ENCODE measurements at places on chromosomes 5 and 9.

- no peak for DNase-seq
Observed at GRCh38 chr9:11757408-11757807, 935.8 kb upstream of the TYRP1 start.

DNA sequence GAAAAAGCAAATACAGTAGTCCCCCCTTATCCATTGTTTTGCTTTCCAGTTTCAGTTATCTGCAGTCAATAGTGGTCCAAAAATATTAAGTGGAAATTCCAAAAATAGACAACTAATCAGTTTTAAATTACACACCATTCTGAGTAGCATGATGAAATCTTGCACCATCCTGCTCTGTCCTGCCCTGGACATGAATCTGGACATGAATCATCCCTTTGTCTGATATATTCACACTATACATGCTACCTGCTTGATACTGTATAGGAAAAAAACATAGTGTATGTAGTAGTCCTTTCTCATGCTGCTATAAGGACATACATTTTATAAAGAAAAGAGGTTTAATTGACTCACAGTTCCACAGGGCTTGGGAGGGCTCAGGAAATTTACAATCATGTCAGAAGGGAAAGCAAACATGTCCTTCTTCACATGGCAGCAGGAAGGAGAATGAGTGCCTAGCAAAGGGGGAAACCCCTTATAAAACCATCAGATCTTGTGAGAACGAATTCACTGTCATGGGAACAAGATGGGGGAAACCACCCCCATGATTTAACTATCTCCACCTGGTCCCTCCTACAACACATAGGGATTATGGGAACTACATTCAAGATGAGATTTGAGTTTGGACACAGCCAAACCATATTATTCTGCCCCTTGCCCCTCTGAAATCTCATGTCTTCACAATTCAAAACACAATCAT is 153.9 kb downstream of the ARRDC3 start:
- no peak for DNase-seq

GRCh38 chr5:93062548-93062947 is 518.5 kb downstream of the NR2F1-AS1 start:
- DNase-seq = no peak

DNA sequence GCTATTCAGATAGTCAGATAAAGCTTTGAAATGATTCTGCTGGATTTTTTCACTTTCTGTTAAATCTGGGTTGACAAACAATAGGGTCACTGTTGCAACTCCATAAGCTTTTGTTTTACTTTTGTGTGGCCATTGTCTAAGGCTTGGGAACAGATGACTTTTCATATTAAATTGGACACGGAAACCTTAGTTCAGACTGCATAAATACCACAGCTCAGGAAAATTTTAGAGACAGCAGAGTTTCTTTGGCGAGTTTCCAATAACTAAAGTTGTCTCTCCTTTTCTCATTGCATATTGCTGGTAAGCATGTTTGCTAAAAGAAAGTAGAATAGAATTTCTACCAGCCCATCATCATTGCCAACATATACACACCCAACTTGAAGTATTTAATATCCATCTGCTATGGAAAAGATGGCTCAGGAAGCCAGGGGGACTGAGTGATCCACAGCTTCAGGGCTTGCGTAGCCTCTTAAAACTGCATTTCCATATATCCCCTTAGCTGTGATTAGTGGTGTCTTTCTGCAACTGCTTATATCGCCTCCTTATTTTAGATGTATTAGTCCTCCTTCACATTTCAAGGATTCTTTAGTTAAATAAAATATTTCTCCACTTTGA is 168.2 kb downstream of the ARHGAP26 start:
- DNase-seq = no peak

GRCh38 chr5:31366941-31367340 is 165.0 kb downstream of the DROSHA start:
- DNase-seq = no peak

GRCh38 chr5:173205916-173206315 is 29.1 kb downstream of the NKX2-5 start:
- DNase-seq = no peak

- no peak for DNase-seq
Observed at GRCh38 chr9:109167716-109168115, 667 bp upstream of the FRRS1L start.

GRCh38 chr9:751137-752051 is 90.1 kb upstream of the DMRT1 start:
- no peak for DNase-seq

GRCh38 chr5:17190242-17190778 is 27.1 kb upstream of the BASP1 start:
- DNase-seq = peak; percentile 46

GRCh38 chr5:79806741-79807140 is 117.1 kb downstream of the CMYA5 start:
- no peak for DNase-seq

DNA sequence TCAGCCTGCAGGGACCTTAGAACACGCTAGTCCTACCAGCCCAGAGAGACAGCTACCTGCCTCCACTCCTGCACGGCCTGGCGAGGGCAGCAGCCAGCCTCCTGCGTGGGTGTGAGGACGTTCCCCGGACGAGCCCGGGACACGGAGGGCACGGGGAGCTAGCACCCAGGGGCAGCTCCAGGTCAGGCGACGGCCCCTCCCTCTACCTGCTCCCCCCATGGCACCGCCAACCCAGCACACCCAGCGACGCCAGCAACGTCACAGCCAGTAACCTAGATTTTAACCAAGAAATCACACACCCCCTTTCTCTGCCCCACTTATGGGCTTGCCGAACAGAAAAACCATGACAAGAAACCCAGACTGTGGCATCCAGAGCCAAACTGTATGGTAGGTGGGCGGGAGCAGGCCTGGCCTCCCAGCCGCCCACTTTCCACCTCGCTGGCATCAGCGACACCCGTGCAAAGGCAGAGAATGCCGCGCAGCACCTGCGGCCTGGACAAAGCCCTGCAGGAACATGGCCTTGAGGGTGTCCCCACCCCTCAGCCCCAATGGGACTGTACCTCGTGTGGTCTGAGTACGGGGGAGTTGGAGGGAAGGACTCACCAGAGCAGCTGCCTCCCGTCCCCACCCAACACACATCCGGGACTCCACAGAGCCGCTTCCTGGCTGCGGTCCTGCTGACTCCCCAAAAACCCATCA is 47.9 kb downstream of the NACC2 start:
- DNase-seq = no peak

DNA sequence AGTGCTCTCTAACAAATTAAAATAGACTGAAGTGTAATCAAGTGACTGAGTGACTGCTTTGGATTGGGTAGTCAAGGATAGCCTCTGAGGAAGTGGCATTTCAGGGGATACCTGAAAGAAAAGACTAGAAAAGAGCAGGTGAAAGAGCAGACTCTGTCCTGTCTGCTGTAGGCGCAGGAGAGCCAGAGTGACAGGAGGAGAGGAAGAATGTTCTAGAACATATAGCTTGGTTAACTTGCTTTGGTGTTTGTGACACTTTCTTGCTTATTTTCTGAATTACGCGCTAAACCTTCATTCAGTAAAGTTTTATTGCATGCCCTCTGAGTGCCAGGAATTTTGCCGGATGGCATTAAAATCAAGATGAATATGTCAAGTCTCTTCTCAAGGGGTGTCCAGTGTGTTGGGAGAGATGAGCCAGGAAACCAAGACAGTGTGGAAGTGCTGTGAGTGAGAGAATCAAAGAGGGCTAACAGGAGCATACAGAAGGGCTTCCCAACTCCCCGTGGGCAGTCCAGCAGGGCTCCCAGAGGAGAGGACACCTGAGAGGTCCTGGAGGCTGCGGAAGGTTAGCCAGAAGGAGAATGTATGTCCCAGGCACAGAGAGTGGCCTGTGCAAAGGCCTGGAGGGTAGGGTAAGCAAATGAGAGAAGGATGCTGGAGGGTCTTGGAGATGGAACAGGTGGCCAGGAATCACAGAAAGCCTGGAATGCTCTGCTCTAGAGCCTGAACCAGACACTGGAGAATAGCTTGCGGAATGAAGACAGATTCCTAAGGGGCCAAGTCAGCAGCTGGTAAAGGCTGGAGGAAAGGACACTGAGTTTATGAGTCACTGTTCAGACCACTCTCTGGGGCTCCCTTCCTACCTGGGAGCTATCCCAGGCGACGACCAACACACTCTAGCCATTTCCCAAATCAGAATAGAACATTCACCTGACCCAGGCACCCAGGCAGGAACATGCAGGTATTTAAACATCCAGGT is 59.3 kb downstream of the SLC22A5 start:
- DNase-seq = no peak

- DNase-seq = no peak
Observed at GRCh38 chr9:123686131-123686828, 243.6 kb downstream of the DENND1A start.

DNA sequence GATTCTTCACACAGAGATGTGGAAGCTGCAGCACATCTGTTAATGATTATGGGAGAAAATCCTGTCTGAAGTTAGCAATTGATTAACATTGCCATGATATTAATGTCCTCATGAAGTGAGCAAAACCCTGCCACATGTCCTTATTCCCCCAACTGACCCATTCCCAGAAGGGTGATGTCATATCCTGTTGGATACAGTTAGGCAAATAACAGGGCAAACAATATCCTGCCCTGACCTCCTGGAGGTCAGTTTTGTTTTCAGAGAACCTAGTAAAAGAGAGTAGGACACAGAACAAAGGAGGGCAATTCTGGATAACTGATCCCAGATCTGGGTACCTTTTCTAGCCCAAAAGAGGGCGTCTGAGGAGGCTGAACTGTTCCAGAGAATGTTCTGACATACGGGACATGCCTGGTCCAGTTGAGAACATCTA is 11.0 kb downstream of the ABLIM3 start:
- DNase-seq = no peak

- DNase-seq = no peak
Observed at GRCh38 chr9:128712451-128713410, 10.4 kb downstream of the PKN3 start.

DNA sequence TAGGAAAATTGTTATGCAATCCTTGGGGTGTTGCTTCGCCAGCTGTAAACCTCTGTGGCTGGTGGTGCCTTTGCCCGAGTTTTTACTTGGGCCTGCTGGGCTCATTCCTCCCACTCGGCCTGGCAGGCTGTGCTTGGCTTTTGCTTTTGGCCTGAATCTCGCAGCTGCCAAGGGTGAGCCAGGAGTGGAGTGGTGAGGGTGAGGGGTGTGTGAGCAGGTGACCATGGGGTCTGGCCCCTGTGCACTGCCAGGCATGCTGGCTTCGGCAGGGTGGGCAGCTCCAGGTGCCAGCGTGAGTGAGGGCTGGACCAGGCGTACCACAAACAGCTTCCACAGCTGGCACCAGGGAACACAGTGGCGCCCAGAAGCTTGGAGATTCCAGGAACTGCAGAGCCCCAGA is 12.6 kb upstream of the DHFR start:
- no peak for DNase-seq

GRCh38 chr5:170523830-170524229 is 20.0 kb downstream of the KCNIP1 start:
- DNase-seq = no peak

GRCh38 chr9:133996531-133997520 is 4.7 kb upstream of the VAV2 start:
- no peak for DNase-seq

DNA sequence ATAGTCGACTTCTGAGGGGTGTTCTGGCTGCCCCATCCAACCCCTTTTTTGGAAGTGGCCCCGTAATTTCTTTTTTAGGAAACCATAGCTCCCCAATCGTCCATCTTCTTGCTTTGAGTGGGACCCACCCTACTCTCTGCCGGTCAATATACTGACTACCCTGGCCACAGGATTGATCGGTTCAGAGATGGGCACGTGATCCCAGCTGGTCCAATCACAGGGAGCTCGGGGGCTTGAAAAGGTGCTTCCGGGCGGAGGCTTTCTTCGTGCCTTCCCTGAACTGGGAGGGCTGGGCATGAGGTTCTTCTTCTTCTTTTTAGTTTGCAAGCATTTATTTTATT is 78.7 kb upstream of the SH3PXD2B start:
- no peak for DNase-seq

- DNase-seq = peak; percentile 50
Observed at GRCh38 chr5:107469485-107470294, 201.0 kb downstream of the EFNA5 start.

Data from HCT116 (cell line).